ENCODE measurements at places on chromosomes 11 and 22.

DNA sequence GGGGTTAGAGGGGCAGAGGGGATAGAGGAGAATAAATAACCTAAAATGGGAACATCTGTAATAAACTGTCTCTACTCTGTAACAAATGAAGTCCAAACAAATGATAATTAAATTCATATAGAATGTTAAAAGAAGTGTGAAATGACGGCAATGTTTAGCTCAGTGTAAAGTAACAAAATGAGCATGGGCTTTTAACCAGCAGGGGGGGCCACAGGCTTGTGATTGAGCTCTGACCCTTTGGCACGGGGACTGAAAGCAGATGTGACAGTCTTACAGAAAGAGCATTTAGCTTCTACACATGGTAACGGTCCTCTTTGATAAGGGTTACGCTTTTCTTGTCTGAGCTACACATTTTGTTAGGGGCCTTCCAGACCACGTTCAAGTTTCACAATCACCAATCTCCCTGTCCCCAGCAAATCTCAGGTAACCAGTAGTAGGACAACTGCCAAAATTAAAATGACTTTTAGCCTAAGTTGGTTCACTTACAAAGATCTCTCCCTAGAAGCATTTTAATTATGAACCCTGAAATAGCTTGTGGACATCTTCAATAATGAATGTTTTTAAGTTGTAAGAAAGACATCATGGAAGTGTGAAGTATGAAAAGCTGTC lies 262.5 kb downstream of the DCDC1 start:
- DNase-seq, result peak; percentile 65

- no peak for DNase-seq
Observed at GRCh38 chr11:6079463-6079862, 28.0 kb upstream of the OR56B4 start.

- no peak for DNase-seq
Observed at GRCh38 chr22:49348631-49349030, 479.0 kb downstream of the BRD1 start.

DNA sequence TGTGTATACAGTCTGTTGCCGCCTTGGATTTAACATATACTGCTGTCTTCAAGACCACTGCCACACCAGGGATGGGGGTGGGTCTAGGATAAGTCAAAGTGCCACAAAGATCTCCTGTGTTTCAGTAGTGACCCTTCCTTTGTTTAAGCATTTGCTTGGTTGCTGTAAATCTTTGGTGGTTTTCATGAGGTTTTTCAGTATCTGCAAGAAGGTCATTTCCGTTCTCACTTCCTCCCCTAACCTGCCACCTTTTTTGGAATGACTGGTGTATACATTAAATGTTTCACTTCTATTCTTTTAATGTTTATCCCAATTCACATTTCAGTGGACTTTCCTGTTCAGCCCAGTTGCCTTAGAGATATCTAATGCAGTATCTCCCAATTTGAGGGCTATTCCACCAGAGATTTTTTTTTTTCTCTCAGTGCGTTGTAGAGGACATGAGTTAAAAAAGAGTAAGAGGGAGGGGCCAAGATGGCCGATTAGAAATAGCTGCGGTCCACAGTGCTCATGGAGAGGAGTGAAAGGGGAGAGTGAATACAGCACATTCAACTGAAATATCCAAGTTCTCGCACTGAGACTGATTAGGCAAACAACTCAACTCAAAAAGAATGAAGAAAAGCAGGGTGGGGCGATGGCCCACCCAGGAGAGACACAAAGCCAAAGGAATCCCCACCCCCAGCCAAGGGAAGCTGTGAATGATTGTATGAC lies 43.2 kb downstream of the USP47 start:
- DNase-seq, result no peak

GRCh38 chr22:46504584-46504983 lies 32.8 kb downstream of the CELSR1 start:
- no peak for DNase-seq

DNA sequence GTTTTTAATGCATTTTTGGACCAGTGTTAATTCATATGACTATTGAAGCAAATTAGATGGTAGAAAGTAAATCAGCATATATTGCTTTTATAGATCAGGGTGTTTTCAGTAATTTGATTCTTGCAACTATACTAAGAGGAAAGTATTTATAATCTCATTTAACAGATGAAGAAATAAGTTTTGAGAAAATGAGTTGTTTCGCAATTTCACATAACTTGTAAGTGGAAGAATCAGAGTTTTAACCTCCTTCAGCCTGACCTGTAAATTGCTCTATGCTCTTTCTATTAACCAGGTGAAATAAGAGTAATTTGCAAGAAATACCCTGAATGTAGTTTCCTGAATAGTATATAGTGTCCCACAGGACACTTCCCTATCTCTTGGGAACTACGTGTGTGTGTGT lies 1106.8 kb upstream of the RAG2 start:
- no peak for DNase-seq

GRCh38 chr22:50490531-50491308 lies 4.1 kb downstream of the MIOX start:
- no peak for DNase-seq

DNA sequence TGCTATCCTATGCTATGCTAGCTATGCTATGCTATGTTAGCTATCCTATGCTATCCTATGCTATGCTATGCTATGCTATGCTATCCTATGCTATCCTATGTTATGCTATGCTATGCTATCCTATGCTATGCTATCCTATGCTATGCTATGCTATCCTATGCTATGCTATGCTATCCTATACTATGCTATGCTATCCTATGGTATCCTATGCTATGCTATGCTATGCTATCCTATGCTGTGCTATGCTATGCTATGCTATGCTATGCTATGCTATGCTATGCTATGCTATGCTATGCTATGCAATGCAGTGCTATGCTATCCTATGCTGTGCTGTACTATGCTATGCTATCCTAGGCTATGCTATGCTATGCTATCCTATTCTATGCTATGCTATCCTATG lies 8.6 kb upstream of the MS4A1 start:
- DNase-seq, result no peak

DNA sequence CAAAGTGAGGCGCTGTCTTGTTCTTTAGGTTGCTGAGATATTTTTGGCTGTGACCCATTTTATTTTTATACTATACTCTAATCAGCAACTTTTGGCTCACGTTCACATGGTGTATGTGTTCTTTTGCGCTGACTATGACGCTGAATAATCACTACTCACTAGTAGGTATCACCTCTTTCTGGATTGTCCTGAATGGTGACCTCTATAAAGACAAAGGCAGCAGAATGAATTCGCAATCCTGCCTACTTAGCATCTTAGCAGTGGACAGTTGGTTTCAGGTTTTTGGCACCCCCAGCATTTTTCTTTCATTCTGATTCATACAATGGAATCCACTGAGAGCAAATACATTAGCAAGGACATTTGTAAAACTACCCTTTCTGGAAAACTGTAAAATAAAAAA lies 351.3 kb downstream of the JRKL start:
- no peak for DNase-seq

DNA sequence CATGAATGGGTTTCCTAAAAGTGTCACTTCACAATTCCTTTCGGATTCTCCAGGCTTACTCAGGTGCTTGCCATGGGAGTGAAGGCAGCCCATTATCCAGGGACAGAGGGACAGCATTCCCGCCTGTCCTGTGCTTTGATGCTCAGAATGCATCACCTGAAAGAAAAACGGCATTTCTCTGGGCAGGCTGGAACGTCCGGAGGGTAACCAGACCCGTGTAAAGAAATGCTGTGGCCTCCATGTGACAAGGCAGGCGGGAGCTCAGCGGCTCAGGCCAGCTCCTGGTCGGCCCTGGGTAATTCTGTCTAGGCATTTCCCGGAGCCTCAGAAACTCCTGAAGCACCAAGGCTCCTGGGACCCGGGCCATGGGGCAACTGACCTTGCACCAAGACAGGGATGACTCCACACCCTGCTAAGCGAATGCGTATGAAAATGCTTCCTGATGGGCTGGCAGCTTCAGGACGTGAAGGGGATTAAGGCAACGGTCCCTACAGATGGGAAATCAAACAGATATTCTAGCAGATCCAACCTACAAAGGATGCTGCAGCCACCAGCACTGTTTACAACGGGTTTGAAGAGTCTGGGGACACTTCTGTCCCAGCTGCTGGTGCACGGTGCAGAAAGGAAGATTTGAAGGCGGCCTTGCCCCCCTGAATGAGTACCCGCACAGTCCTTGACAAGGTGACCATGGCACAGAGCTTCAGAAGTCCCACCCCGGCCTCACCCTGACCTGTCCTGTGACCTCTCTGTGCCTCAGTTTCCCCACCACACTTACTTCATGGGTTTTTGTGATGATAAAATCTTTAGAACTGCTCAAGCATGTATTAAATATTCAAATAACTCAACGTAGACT lies 13.6 kb upstream of the FGF3 start:
- DNase-seq, result no peak

GRCh38 chr11:122756417-122756816 lies 81.9 kb upstream of the CRTAM start:
- DNase-seq, result no peak

DNA sequence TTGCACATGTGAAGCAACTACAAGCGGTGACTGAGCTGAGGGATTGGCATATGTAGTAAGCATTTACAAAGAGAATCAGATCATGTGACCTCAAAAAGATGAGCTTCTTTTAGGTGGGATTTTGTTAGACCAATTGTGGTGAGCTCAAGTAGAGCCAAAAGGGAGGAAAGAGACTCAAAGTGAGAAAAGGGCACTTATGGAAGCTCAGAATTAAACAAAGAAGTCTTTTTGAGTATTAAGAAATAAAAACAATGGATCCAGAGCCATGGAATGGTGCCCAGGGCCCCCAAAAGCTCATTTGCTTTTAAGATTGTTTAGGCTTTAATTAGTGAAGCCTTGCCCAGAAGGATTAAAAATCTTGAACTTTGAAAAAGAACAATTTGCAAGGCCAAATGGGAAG lies 246.7 kb upstream of the MPPED2 start:
- DNase-seq, result no peak

DNA sequence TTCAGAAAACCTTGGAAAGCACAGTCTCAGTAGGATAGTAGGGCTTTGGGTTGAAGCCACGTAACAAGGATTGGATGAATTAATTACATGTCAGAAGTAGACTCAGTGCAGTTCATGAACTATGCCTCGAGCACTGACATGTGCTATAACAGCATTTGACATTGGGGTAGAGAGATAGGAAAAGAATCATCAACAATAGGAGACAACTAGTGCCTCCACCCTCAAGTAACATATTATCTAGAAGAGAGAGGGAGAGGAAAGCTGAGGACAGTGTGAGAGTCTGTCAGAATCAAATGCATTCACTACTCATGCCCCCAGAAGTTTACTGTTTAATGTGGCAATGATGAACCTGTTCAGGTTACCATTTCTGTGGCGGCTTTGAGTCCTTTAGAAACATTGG lies 26.4 kb downstream of the MMP13 start:
- no peak for DNase-seq

DNA sequence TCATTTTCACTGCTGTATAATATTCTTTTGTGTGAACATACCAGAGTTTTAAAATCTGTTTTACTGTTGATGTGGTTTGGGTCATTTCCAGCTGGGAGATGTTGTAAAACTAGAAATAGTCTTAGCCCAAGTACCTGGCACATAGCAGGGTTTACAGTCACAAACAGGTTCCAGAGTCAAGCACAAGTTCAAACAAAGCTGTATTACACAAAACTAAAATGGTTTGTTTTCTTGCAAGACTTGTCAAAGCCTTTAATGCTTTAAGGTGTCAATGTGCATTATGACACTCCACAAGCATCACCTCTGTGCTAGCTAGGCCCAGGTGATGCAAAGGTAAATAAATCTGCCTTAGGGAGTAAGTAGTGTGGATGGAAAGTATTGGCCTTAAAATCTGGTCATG lies 379.1 kb downstream of the MN1 start:
- no peak for DNase-seq

- DNase-seq, result no peak
Observed at GRCh38 chr11:33390944-33391892, 134.0 kb downstream of the HIPK3 start.

- DNase-seq, result peak; percentile 7
Observed at GRCh38 chr22:25172153-25172552, 27.5 kb upstream of the CRYBB3 start.

GRCh38 chr22:50219800-50220602 lies 19.2 kb downstream of the SELENOO start:
- no peak for DNase-seq

DNA sequence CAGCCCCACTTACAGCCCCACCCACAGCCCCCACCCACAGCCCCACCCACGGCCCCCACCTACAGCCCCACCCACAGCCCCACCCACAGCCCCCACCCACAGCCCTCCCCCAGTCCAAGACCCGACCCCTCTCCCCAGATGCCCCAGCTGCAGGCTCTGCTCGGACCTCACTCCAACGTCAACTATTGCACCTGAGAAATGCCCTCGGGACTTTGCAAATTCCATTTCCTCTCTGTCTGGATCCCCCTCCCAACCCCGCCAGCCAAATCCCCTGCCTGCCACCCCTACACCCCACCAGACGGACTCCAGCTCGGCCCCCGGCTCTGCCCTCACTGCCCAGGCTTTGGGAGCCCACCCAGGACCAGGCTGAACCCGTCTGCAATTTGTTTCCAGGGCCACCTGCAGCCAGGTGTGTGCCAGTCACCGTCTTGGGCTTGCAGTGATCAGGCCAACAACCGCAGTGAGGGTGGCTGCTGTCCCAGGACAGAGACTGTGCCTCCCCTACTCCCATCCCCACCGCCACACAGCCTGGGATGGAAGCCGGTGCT lies 662.8 kb downstream of the BRD1 start:
- no peak for DNase-seq

DNA sequence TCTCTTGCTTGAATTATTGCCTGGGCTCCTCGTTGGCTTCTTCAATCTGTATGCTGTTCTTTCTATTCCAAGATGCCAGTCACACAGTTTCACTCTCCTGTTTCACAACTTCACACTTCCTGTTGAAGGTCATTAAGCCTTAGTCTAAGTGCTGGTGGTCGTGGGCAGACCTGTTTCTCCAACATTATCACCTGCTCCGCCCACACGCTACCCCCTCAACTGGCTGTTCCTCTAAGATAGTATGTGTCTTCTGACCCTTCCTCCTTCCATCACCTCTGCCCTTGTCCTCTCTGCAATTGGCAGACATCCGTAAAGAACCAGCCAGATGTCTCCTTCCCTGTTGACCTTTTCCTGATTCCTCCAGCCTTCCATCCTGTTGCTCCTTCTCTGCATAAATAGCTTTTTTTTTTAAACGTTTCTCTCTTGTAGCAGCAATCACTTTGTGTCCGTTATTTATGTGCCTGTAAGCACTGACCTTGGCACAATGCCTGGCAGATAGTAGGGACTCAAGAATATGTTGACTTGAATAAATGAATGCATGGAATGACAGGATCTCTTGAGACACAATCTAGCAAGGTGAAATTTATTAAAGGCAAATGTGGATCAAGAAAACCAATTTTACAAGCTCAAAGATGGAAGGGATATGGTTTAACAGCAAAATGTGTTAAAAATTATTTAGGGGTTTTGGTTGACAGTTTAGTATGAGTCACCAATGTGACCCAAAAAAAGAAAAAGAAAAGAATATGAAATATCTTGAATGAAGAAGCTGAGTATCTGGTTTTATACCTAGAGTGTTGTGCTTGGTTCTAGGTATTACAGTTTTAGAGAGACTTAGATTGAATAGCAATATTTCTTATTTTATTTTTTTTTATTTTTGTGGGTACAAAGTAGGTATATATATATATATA lies 12.6 kb downstream of the DIXDC1 start:
- no peak for DNase-seq
